ENCODE measurements at places on chromosomes 6 and 20.

GRCh38 chr6:156396068-156396771 is 381.0 kb upstream of the ARID1B start:
- DNase-seq, result no peak

DNA sequence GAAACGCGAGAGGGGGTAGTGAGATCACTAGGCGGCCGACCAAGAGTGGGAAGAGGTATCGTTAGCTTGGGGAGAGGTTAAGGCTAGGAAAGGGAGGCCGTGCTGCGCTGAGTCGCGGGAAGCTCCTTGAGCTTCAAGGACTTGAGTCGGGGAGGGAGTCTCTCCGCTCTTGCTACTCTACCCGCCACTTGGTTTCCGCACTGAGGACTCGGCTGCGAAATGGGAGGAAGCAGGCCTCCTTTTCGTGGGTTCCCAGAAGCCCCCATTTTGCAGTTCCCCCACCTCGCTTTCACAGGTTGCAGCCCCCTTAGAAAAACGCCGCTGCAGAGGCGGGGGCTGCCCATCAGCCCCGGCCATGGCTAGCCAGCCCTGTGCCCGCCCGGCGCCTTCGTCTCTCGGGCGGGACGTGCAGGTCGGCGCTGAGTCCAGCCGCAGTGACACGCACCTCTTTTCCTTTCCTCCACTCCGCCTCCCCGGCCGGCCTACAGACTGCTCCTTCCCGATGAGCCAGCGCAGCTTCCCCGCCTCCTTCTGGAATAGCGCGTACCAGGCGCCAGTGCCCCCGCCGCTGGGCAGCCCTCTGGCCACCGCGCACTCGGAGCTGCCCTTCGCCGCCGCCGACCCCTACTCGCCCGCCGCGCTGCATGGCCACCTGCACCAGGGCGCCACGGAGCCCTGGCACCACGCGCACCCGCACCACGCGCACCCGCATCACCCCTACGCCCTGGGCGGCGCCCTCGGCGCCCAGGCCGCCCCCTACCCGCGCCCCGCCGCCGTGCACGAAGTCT is 4.9 kb downstream of the VGLL2 start:
- no peak for DNase-seq

- no peak for DNase-seq
Observed at GRCh38 chr6:20156824-20157223, 55.4 kb downstream of the MBOAT1 start.

GRCh38 chr6:56580271-56580670 is 62.4 kb downstream of the DST start:
- no peak for DNase-seq

DNA sequence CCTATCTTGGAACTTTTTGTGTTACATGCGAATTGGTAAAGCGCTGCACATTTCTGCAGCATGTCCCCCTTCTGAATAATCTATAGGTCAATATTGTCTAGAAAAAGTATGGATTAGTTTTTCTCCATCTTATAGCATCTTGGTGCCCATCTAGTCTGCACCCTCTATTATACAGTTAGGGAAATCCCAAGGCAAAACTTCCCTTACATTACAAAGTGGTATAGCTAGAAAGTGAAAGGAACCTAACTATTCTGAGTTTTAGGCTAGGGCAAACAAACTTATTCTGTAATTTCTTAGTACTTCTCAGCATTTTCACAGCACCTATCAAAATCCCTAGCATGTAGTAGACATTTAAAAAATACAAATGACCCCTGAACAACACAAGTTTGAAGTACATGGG is 133.5 kb upstream of the CCDC28A start:
- DNase-seq, result no peak

- no peak for DNase-seq
Observed at GRCh38 chr6:159436581-159436980, 256.5 kb downstream of the SOD2 start.

DNA sequence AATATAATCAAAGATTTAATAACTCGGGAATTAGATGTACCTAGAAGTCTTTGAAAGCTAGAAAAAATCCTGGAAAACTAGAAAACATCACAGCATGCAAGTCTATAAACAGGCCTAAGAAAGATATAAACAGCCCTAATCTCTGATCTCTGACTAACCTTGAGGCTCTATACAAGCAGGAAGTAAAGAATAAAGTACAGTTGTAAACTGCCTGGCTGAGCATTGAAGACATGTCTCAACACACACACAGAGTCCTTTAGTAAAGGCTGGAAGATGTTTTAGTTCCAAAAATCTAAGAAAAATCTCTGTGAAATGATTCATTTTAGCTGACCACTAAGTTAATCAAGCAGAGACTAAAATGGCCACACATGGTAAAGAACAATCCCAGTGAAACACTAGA is 774.5 kb downstream of the EYS start:
- DNase-seq, result no peak

DNA sequence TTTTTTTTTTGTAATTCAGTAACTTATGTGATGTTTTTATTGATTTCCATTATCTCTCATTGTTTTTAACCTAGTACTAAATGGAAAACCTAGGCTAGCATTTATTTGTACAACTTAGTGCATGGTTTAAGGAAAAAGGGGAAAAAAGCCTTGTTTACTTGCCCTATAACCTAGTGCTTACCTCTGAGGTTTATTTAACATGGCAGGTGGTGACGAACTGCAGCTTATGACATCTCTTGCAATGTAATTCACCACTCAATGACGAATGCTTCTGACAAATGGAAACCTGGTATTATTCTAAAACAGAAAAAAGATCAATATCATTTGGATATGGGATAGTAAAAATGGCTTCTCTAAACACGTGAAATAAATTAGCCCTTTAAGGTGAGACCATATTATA is 618.6 kb upstream of the FLRT3 start:
- no peak for DNase-seq

GRCh38 chr20:58839474-58839874 is 11.2 kb downstream of the GNAS-AS1 start:
- peak; percentile 61 for DNase-seq

DNA sequence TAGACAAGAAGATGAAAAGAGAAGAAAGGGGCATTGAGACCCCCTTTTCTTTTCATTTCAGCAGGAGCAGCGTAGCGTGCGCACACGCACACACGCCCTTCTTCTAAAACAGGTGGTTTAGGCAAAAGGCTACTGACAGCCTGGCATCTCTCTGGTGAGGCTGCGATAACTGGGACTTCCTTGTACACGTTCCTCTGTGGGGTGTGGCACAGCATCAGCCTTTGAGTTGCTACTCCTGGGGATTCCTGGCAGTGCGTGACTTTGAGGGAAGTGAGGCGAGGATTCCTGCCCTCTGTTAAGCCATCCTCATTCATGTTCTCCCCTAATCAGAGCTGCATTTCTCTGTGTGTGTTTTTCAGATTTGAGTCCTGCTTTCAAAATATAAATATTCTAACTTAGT is 94.7 kb downstream of the TMEM170B start:
- DNase-seq, result peak; percentile 38

DNA sequence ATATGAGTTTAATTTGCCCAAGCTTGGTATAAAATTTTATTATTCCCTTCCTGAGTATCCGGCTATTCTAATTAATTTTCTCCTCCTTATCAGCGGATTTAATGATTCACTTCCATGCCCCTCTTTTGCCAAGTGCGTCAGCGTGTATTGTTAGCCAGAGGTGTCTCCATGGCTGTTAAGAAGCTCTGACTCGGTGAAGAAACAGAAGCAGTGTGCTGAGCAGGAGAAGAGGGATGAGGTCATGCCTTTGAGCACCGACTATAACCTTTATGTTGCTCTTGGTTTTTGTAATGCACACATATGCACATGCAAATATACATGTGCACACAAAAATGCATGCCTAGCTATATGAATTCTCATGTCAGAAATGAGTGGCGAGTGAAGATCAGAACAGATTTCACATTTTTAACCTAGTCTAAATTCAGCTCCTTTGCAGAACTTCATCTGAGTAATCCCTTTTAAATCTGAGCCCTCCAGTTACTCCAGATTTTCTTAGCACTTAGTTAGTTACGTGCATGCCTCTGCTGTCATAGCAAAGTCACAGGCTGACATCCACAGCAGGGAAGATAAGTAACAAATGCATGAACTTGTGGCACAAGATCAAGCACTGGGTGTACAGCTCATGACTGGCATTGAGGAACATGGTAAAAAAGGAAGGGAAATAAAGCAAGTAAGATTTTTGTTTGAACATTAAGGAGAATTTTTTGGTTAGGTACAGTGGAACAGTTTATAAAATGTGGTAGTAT is 24.3 kb downstream of the HTR1E start:
- DNase-seq, result no peak

DNA sequence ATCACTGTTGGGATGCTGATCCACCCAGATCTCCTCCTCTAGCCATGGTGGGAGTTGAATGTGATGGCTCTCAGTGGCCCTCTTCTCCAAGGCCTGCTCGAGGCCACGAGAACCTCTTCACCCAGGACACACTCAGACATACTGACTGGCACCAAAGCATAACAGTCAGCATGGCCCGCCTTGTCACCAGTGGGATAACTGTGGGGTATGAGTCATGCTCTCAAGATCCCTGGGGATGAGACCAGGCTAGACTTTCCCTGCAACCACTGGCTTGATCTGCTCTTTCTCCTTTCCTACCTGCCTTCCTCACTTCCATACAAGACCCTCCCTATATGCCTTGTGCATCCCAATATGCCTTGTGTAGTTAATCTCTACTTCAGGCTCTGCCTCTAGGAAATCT is 66.8 kb downstream of the RIN2 start:
- DNase-seq, result no peak

DNA sequence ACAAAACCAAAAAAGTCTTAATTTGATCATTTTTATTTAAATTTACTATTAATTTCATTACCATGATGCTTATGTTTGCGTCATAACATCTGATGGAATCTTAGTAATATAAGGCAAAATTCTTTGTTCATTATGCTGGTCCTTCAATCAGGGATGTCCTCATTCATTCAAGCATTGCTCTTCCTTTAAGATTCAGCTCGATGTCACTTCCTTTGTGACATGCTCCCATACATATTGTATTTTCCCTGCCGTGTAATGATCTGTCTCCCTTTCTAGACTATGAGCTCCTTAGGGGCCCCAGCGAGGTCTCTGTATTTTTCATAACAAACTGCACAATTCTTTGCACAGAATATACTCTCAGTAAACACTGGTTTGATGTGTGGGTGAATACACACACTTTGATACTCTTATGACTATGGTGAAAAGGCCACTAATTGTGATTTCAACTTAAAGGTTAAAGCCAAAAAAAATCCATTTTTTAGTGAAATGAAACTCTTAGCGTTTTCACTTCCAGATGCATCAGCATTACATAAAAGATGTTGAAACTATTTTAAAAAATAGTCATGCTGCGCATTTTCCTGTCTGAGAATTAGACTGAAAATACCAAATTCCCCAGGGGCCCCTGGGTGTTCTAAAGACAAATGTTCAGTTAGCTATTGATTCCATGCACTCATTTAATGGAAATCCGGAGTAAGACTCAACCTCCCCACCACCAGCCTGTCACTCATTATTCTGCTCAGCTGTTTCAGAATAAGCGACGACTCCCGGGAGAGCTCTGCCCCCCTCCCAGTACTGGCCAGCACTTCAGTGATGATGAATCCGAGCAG is 169.7 kb downstream of the ATXN1 start:
- no peak for DNase-seq

DNA sequence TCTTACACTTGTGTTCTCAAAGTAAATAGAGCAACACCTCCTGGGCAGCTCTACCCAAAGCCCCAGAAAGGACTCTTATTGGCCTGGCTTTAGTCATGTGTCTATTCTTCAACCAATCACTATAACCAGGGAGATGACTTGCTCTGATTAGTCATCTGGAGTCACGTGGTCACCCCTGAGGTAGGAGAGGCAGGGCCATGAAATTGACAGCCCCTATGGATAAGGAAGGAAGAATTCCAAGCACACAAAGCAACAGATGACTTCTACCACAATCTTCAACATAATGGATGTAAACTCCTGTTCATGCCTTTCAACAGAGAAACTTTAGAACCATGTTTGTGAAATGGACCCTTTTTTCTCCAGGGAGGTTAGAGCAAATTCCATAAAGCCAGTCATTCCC is 24.6 kb upstream of the EYA2 start:
- no peak for DNase-seq

GRCh38 chr6:138499303-138500018 is at the start of gene NHSL1:
Gene NHSL1, minus strand, starts transcription at chr6:138499494. Its CDS starts 204 bp downstream, at chr6:138499290.
- DNase-seq, result peak; percentile 88

GRCh38 chr6:137417396-137417795 is 76.8 kb downstream of the OLIG3 start:
- no peak for DNase-seq

GRCh38 chr6:3820563-3820962 is 28.6 kb upstream of the FAM50B start:
- DNase-seq, result no peak

DNA sequence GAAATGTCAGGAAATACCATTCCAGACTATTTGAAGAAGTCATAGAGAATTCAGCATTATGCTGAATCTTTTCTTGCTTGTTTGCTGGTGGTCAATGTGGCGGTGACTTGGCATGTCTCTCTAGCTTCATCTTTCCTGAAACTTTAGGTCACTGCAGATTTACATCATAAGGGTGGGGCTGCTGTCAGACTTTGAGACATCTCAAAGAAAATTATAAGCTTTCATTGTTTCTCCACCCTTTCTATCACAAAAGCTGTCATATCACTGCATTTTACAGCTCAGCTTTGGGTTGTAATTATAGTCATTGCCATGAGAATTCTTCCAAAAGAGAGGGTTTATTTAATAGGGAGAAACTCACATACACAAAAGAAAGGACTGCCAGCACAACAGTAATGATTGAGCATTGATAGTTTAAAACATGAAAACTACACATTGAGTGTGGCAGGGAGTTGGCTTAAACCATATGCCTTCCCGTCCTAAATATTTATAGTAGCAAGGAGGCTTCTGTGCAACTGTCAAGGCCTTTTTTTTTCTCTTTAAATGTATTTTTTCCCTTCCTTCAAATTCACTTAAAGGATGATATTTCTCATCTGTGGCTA is 44.7 kb upstream of the LRRC1 start:
- DNase-seq, result no peak

DNA sequence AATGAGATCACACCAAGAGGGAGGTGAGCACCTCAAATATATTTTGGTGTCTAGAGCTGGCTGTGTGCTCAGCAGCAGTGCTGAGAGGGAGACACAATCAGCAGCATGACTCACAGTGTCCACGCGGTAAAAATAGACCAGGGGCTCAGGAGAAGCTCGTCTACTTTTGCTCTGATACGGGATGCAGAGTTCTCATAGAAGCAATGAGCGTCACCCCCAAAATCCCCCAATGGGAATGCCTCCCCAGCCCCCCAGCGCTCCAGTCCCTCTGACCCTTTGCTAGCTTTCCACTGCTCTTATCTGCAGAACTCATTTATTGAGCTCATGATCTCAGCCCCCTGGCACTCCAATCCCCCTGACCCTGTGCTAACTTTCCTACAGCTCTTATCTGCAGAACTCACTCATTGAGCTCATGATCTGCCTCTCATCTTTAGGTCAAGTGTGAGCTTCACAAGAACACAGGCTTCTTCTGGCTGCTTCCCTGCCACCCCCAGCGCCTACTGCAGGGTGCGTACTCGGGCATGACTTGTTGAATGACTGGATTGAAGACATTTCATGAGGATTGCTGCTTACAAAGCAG is 34.0 kb downstream of the SYNDIG1 start:
- DNase-seq, result no peak

- DNase-seq, result peak; percentile 19
Observed at GRCh38 chr6:1657116-1657770, 47.5 kb downstream of the FOXC1 start.

- DNase-seq, result no peak
Observed at GRCh38 chr6:115747719-115748118, 313.0 kb downstream of the FRK start.
